ENCODE measurements at places on chromosomes 7 and 10.

DNA sequence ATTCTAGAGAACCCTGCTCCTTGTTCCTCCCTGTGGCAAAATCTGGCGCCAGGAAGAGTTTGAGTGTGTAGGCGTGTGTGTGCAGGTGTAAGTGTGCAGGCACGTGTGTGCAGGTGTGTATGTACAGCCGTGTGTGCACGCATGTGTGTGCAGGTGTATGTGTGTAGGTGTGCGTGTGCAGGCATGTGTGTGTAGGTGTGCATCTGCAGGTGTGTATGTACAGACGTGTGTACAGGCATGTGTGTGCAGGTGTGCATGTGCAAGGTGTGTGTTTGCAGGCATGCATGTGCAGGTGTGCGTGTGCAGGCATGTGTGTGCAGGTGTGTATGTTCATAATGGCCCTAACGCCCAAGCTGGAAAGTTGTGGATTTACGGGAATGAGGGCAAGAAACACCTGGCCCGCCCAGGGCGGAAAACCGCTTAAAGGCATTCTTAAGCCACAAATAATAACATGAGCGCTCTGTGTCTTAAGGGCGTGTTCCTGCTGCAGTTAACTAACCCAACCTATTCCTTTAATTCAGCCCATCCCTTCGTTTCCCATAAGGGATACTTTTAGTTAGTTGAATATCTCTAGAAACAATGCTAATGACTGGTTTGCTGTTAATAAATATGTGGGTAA lies 34.1 kb downstream of the KCTD7 start:
- no peak for DNase-seq

GRCh38 chr10:31549896-31550295 lies 230.9 kb downstream of the ZEB1 start:
- no peak for DNase-seq

- no peak for DNase-seq
These were observed 116.1 kb downstream of the RNF216 start for GRCh38 chr7:5665094-5666025.

DNA sequence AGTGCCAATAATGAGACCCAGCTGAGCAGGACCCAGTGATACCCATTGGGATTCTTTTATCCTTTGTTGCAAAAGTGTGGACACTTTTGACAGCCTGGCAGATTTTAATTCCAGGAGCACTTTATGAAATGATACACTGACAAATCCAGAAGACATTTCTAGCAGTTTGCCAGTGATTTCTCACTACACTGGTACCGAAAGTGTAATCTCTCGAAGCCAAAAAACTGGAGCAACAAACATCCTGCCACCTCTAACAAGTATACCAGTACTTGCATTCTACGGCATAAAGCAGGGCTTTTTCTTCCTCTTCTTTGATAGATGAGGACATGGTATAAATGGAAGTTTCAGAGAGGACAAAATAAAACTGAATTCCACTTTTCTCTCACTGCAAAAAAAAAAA lies 28.4 kb upstream of the AKR1D1 start:
- DNase-seq: no peak

GRCh38 chr10:103278537-103278823 lies 1.5 kb downstream of the INA start:
- DNase-seq: no peak

DNA sequence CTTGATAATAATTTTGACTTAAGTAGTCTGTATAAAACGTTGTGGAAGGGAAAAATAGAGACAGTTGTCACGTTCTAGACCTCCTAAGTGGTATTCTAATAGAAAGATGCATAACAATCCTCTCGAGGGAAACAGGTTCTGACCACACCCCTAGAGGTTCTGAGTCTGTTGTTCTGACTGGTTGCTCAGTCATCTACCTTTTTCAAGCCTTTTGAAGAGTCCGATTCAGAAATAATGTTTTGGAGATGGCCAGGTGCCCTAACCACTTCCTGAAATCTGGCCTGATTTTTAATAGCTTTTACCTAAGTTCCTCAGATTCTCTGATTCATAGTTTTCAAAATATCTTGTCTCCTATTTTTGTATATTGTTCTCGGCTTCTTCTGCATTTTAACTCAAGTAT lies 175.6 kb downstream of the HDAC9 start:
- no peak for DNase-seq
